Stimulated activated CD4-positive, alpha-beta T cell treated with anti-CD3 and anti-CD28 coated beads, Interleukin-1b, Interleukin-23, amount 100 ng/mL, for 24 hours (primary cell): ENCODE measurements at places on chromosomes 12 and 14.

DNA sequence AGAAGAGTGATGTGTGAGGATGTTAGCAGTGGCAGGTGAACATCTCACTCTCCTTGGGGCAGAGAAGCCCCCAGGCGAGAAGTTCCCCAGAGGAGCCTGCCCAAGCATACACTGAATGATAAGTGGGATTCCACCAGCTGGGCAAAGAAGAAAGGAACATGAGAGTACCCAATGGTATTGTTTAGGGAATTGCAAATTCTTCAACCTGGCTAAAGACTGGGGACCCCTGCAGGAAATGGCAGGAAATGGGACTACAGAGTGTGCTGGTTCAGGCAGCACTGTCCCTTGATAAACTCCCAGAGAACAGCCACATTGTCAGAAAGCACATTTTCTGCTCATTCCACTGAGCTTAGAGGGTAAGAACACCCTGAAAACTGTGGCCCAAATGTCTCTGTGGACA is 121.3 kb downstream of the RPS29 start:
- no peak for DNase-seq

- no peak for DNase-seq
Observed at GRCh38 chr14:104794099-104794498, 1.4 kb downstream of the AKT1 start.

DNA sequence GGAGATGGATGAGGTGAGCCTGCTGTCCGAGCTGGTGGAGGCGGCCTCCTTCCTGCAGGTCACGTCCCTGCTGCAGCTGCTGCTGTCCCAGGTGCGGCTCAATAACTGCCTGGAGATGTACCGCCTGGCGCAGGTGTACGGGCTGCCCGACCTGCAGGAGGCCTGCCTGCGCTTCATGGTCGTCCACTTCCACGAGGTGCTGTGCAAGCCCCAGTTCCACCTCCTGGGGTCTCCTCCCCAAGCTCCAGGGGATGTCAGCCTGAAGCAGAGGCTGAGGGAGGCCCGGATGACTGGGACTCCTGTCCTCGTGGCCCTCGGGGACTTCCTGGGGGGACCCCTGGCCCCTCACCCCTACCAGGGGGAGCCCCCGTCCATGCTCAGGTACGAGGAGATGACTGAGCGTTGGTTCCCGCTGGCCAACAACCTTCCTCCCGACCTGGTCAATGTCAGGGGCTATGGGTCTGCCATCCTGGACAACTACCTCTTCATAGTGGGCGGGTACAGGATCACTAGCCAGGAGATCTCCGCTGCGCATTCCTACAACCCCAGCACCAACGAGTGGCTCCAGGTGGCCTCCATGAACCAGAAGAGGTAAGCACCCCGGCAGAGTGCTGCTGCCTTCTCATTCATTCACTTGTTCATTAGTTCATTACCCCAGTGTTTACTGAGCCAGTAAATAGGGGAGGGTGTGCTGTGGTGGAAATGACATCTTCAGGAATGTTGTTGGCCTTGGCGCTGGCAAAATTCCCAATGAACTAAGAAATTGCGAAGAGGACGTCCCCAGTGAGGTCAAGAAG is 774 bp upstream of the MANSC4 start:
- DNase-seq, result no peak

- DNase-seq, result no peak
Observed at GRCh38 chr12:17020765-17021164, 414.8 kb upstream of the LMO3 start.

GRCh38 chr14:74326369-74327152 is 21.7 kb upstream of the VRTN start:
- DNase-seq, result no peak

DNA sequence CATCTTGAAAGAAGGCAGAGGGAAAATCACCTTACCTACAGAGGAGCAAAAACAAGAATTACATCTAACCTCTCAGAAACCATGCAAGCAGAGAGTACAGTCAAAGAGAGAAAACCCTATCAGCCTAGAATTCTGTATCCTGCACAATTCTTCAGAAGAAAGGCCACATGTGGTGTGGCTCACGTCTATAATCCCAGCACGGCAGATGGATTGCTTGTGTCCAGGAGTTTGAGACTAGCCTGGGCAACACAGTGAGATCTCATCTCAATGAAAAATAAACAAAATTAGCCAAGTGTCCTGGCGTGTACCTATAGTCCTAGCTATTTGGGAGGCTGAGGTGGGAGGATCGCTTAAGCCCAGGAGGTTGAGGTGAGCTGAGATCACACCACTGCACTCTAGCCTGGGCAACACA is 48.2 kb downstream of the ATF7 start:
- DNase-seq, result no peak
